RWPE1 (cell line): ENCODE measurements at places on chromosomes 6 and 20.
A peak's percentile ranks its signal among the peaks of the same experiment; 100 is the strongest.

DNA sequence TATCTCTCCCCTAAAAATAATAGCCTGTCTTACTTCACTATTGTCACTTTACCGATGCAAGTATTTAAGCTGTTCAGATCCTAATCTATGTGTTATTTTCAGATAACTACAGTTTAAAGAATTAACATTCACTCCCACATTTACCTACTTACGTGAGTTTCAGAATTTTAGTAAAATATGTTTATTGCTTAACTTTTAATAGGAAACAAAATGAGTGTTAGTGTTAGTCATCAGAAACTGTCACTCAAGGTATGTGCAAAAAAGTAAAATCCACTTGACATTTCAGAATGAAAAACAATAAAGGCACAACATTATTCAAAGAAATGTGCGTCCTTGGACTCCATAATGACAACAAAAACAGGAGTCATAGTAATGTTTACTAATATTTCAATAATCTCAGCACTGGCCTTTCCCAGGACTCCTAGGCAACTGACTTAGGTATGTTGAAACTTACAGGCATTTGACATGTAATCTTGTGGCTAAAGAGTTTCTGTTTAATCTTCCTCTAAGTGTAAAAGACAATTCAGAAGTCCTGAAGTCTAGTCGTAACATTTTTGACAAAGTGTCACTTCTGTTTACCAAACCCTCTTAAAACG lies 4.5 kb downstream of the ATXN1 start:
- no peak for DNase-seq

DNA sequence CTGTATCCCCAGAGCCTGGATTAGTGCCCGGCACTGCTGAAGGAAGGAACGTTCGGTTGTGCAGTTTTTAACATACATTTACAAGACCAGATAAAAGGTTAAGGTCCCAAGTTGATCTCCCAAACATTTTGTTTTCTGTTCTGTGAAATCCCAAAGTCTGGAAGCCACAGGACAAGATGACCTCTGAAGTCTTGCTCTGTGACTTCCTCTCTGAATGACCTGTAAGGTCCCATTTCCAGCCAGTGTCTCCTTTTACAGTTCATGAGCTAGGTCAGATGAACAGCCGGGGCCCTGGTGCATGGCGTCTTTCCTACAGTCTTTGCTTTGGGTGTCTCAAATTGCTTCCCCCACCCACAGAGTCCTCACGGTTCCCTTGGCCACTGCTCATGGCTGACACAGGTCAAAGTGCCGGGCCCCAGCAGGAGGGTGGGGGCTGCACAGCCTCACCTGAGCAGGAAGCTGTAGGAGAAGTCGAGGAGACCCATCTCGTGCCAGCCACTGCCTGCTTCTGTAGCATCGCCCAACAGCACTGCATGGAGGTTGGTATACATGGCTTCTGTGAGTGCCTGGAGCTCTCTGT lies 24.0 kb downstream of the PTGIS start:
- DNase-seq, result no peak

DNA sequence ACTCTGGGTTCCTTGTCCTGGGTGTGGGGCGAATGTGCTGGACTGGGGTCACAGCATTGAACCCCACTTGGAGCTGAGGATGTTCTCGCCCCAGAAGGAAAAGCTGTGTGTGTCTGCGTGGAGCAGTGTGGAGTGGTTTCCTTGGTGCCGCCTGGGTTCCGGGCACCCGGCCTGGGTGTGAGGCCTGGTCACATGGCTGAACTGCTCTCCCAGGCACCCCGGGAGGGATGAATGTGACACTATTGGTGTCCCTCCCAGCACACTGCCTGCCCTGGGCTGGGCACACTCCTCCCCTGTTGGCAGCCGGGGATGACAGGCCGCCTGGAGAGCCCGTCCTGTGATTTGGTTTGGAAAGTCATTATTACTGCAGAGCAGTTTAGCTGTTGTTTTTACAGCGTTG lies 12.3 kb downstream of the MYT1 start:
- DNase-seq, result no peak

GRCh38 chr6:90187437-90188121 lies 109.1 kb downstream of the BACH2 start:
- DNase-seq, result no peak

DNA sequence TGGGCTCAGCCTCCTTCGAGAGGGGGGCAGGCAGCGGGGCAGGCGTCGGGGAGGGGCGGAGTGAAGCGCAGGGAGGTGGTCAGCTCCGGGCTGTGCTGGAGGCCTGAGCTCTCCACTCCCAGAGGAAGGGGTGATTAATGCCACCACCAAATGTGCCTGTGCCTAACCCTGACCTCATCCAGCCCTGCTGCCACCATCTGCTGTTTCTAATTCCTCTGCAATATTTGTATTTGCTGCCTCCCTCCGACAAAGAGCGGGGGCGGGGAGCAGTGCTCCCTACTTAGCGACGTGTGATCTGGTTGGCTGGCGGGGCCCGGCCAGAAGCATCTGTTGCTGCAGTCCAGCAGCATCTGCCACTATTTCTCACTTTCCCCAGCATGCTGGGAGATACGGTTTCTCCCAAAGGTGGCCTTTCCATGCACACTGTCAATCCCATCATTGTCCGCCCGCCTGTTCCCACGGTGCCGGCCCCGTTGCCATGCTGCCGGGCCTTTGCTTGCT lies 47.0 kb downstream of the DLL1 start:
- DNase-seq, result no peak

DNA sequence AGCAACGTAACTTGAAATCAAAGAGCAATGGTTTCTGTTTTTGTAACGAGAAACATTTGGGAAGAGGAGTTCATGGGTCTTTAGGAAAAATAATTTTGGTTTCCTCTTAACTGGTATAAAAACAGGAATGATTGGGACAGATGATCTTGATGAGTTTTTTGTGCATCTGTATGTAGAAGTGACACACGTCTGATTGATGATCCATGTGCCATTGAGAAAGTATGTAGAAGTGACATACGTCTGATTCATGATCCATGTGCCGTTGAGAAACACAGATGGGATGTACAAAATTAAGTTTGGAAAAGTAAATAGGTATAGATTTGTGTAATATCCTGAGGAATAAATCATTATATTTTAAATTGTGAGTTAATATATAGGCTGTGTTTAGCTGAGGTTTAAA lies 2.1 kb downstream of the KIAA1586 start:
- no peak for DNase-seq

- peak; percentile 30 for DNase-seq
Observed at GRCh38 chr20:8932192-8933165, 136.4 kb upstream of the PLCB4 start.
